Myometrial cell (primary cell): ENCODE measurements at places on chromosomes 6 and 20. TPM values are rescaled to one million over a fixed set of nuclear protein-coding genes. Genes with fewer than 3 reads are reported as not detected.

ANKRD66 gene
- not detected in 2 replicates for total RNA-seq

C6orf163 gene
- total RNA-seq = 0.35 TPM in 1 of 2 replicates, not detected in the other

TP53INP2 gene
- total RNA-seq = 4.6 and 5.7 TPM in 2 replicates

ADGRF5 gene
- not detected in 2 replicates for total RNA-seq

ZNF165 gene
- total RNA-seq = 0.18 and 1.2 TPM in 2 replicates
